ENCODE measurements at places on chromosomes 11 and 22. TPM values are rescaled to one million over a fixed set of nuclear protein-coding genes. Genes with fewer than 3 reads are reported as not detected.

The CTSW gene
- total RNA-seq: 0.43 TPM

The SIK3 gene
- 14.2 TPM for total RNA-seq

The KCNK4 gene
- under 0.01 TPM for total RNA-seq

The AMOTL1 gene
- 25.9 TPM for total RNA-seq

The C11orf87 gene
- total RNA-seq: not detected

The GTSE1 gene
- total RNA-seq: 10.4 TPM

- no peak for DNase-seq
Observed at GRCh38 chr11:61053191-61053590, 49.1 kb upstream of the CD5 start.

- no peak for DNase-seq
Observed at GRCh38 chr22:24567668-24568067, 11.9 kb downstream of the SNRPD3 start.

GRCh38 chr22:48441553-48441850, 1386.2 kb downstream of the BRD1 start:
- DNase-seq: no peak

GRCh38 chr11:57566905-57567514, 462 bp downstream of the UBE2L6 start:
- DNase-seq: peak; percentile 37

GRCh38 chr11:59629996-59630395, 14.4 kb upstream of the OSBP start:
- no peak for DNase-seq

- no peak for DNase-seq
Observed at GRCh38 chr22:46220921-46221320, 29.2 kb downstream of the CDPF1 start.

GRCh38 chr22:31615940-31616314, 46.1 kb downstream of the PISD start:
- DNase-seq: no peak

DNA sequence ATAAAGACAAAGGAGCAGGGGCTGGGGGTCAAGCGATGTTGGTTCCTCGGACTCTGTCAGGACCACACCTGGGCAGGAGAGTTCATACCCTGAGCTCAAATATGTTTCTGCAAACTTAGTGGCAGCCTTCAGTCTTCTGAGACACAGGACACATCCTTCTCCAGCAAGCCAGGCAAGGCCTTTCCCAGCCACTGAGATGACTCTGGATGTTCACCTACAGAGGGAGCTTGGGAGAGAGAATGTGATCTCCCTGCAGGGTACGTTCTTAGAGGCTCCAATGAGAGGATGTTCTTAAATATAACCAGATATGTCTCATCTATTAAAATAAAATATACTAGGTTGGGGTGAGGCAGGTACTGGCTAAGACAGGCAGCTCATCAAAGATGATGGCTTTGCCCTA, 461.5 kb downstream of the OPCML start:
- no peak for DNase-seq

DNA sequence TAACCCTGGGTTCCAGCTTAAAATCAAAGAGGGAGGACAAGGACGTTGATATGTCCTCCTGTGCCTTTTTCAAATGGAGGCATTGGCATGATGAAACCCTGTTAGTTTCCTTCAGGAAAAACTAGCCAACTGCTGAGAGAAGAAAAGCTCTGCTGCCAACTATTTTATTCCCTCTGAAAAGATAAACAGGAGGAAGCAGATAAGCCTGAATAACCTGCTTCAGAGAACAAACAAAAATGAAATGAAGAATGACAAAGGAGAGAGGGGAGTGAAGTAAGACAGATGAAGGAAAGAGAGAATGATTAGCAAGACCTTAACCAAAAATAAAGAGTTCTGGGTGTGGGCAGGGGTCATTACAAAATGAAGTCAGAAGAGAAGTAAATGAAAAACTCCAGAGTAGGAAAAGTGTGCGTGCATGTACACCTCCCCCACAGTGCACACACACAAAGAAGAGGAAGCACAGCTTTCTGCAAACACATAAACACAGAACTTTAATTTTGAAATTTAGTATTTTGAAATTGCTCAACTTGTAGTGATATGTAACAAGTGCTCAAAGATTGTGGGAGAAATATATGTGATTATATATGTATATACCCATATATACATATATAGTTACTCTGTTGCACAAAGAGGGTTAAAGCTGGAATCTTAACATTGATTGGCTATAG, 332.2 kb downstream of the LUZP2 start:
- no peak for DNase-seq

DNA sequence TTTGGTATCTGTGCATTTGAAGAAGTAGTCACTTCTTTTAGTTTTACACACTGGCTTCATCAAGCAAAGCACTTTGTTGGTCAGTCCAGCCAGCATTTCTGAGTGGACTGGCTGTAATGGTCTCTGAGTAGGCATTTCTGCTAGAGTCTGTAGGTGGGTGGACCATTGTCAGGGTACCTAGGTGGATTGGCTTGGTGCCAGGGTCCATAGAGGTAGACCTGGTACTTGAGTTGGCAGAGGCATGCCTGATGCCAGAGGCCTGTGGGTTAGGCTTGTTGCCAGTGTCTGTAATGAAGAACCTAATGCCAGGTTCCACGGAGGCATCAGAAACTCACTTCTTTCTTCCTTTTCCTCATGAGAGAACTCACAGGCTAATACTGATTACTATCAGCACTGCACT, 157.9 kb upstream of the C11orf87 start:
- DNase-seq: no peak

- no peak for DNase-seq
Observed at GRCh38 chr11:85806016-85806415, 4.9 kb downstream of the SYTL2 start.

- DNase-seq: peak; percentile 48
Observed at GRCh38 chr11:7688238-7688826, 15.0 kb upstream of the CYB5R2 start.
